ENCODE measurements at places on chromosomes 6 and 20.

GRCh38 chr20:62914970-62915457 lies 11.3 kb downstream of the DIDO1 start:
- DNase-seq, result no peak

DNA sequence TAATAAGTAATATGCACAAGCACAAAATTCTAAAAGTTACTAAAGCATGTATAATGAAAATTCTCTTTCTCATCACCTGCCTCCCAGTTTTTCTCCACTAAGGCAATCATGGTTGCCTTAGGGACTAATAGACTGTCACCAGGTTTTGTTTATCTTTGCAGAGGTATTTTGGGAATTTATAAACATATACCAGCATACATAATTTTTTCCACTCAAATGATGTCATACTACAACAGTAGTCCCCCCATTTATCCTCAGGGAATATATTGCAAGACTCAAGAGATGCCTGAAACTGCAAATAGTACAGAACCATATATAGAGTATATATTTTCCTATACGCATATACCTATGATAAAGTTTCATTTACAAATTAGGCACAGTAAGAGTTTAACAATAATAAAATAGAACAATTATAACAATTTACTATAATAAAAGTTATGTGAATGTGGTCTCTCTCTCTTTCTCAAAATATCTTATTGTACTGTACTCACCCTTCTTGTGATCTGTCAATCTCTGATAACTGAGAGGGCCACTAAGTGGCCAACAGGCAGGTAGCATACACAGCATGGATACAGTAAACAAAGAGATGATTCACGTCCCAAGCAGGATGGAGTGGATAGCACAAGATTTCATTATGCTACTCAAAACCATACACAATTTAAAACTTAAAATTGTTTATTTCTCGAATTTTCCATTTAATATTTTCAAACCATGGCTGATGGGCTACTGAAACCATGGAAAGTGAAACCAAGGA lies 19.7 kb downstream of the RBL1 start:
- no peak for DNase-seq

DNA sequence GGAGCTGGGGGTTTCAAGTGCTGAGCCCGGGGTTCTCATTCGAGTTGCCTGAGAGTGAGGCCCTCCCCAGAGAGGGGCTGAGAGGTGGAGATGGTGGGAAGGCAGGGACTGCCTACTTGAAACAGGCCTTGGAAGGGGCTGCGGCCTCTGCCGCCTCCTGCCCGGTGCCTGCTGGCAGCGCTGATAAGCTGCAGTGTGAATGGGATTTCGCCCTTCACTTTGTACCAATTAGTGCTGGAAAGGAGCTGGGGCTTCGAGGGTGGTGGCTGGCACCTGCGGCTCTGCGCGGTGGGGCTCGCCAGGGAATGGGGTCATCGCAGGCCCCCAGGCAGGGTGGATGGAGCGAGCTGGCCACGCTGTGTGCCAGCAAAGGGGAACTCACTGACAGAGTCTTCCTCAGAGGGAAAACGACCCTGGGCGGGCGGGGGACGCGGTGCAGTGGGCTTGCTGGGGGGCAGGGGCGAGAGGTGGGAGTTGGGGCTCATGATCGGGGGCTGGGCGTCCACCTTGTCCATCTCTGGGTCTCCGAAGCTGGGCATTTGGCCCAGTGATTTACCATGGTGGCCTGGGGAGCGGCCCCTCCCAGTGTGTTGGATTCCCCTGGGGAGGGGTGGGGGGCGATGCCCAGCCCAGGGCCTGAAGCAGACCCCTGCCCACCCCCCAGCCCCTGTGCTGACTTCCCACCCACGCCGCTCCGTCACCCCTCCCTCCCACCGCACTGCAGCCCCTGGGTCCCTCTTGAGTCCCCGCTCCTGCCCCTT lies 22.9 kb downstream of the COL20A1 start:
- DNase-seq, result no peak

DNA sequence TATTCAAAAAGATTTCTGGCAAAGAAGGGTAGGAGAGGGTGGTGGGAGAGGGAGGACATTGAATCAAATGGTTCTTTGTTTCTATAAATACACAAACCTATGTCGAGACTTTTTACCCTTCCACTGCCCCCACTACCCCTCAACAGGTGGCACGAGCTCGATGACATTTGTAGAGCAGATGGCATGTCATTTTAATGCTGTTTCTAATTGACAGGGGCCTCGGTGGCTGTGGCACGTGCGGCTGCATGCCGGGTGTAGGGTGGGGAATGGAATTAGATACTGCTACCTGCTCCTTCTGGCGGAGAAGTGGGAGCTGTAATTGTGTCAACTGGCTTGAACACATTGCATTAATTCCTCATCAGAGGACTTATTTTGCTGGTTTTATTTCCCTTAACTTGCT lies 29.1 kb upstream of the SASH1 start:
- no peak for DNase-seq

Measured in fibroblast of skin of left biceps (primary cell).